ENCODE measurements at places on chromosomes 13 and 19.
A peak's percentile ranks its signal among the peaks of the same experiment; 100 is the strongest.

- DNase-seq = peak; percentile 57
Observed at GRCh38 chr19:33797802-33798671, 1.4 kb downstream of the KCTD15 start.

DNA sequence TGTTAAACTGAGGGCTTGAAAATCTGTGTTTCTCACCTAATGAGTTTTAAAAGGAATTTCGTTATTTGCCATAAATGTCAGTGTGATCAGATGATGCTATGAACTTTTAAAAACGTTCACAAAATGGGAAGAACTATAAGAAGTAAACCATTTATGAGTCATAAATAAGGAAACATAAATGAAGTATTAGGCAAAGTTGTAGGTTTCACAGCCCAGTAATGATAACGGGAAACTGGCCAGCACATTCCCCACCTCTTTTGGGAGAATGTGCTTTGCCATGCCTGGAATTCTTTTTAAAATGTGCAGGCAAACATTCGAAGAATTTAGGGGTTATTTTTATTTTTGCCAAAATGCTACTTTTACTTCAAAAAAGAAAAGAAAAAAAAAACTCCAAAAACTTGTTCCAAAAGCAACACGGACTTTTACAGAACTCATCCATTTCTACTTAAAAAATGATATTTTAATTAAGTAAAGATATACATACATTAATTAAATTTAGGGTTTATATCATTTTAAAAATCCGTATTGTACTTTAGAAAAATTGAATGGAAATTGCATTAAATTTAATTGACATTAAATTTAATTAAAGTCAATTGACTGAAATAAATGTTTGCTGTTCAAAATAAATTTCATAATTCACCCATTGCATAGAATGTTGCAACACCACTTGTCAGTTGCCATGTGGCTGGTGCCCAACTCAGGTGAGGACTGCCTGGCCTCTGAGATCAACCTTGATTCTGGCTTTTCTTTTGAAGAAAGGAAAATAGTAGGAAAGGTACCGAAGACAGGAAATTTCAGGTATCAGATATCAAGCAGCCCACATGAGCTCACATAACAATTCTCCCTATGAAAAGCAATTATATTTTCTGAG, 1198.5 kb downstream of the EFNB2 start:
- peak; percentile 27 for DNase-seq

DNA sequence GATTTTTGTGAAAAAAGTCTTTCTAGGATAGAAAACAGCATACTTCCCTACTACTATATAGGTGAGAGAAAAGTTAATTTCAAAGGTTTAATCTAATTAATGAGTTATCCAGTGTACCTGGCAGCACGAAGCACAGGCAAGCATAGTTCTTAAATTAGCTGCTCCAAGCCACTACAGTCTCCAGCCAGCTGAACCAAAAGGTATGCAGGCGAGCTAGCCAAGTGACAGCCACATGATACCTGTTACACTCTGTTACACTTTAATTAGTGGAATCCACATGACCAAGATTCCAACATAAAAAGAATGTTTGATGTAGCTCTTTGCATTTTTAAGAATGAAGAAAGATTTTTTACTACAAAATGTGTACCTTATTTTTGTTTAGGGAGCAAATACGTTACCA, 15.5 kb downstream of the SLC25A30 start:
- DNase-seq = no peak

DNA sequence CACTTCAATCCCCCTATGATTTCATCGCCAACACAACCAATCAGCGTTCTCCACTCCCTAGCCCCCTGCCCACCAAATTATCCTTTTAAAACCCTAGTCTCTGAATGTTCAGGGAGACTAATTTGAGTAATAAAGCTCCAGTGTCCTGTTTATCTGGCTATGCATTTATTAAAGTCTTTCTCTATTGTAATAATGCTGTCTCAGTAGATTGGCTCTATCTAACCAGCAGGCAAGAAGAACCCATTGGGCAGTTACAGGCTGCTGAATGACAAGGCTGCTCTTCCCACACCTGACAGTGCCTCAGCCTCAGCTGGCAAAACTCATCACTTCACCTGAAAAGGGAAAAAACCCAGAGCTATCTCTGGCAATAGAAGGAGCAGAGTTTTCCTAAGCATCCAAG, 20.2 kb upstream of the CHST8 start:
- DNase-seq = no peak

GRCh38 chr19:18045307-18046050, 37.5 kb downstream of the ARRDC2 start:
- DNase-seq = no peak

- no peak for DNase-seq
Observed at GRCh38 chr19:17090583-17090982, 15.0 kb downstream of the MYO9B start.

GRCh38 chr13:94063848-94064247, 415.6 kb downstream of the DCT start:
- DNase-seq = no peak
